Left ventricle myocardium inferior (tissue), 1 donor: ENCODE measurements at places on chromosomes 2 and 18.
A peak's percentile ranks its signal among the peaks of the same experiment; 100 is the strongest.

GRCh38 chr2:79000008-79000576 lies 25.4 kb upstream of the REG3G start:
- no peak for DNase-seq

DNA sequence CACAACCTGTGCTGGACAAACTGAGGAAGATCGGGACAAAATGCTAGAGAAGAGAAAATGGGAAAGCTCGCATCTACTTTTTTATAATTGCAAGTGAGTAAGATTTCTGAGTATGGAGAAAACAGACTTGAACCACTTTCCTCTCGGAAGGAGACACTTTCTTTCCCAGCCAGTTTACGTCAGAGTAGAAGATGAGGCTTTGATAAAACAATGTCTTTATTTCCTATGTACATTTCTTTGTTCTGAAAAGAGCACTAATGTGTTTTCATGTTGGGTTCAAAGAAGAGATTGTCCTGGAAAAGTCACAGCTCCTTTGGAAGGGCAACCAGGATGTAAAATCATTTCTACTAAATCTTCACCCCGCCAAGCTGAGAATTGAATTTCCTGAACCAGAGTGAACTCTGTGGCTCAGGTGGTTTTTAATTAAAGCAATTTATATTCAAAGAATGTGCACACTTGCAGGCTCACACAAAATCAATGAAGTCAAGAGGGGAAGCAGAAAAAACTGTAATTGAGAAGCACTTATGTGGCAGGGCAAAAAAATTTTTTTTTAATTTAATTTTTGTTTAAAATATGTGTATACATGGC lies 23.4 kb upstream of the ITGA6 start:
- DNase-seq = no peak

GRCh38 chr2:73982140-73982617 lies 2.5 kb upstream of the TET3 start:
- no peak for DNase-seq

DNA sequence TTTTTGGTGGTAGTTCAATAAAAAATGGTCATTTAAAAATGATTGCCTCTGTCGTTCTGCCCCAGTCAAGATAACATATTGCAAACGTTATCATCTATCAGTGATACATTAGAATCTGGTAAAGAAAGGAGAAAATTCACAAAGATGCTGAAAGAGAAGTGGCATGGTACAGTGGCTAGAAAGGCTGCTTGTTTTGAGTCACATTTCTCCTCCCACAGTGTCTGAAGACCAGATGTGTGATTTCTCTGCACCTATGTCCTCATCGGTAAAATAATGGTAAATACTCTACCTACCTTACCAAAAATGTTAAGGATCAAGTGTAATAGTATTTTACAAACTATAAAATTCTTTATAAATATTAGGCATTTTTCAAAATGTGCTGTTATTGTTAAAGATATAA lies 76.1 kb upstream of the NOSTRIN start:
- no peak for DNase-seq

DNA sequence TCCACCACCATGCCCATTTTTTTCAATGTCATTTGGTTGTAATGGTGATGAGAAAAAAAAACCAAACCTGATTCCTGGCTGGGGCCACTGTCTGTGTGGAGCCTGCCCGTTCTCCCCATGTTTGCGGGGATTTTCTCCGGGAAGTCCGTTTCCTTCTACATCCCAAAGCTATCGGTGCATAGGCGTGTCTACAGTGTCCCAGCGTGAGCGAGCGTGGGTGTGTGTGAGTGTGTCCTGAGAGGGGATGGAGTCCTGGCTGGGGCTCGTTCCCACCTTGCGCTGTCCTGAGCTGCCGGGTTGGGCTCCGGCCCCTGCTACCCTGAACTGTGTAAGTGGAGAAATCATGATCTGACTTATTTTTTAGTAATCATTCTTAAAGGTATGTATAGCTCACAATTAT lies 7.3 kb upstream of the ZAP70 start:
- no peak for DNase-seq

DNA sequence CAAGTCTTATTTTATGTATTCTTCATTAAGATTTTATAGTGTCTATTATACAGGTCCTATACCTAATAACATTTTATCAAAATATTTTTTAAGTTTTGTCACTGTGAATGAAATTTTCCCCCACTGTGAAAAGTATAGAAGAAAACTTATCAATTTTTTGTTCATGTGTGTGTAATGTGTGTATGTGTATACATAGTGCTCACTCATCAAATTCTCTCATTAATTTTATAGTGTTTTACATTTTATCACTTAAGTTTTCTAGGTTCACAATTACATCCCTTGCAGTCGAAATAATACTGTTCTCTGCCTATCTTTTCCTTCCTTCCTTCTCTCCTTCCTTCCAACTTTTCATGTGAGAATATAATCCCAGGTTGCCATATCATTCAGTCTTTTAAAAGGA lies 93.2 kb upstream of the FBXO11 start:
- no peak for DNase-seq

- no peak for DNase-seq
These were observed 337.3 kb downstream of the CBLN2 start for GRCh38 chr18:72206814-72207213.

- no peak for DNase-seq
These were observed 43.5 kb upstream of the FAHD2A start for GRCh38 chr2:95359031-95359430.

GRCh38 chr2:207601774-207602173 lies 23.4 kb downstream of the METTL21A start:
- DNase-seq = no peak

DNA sequence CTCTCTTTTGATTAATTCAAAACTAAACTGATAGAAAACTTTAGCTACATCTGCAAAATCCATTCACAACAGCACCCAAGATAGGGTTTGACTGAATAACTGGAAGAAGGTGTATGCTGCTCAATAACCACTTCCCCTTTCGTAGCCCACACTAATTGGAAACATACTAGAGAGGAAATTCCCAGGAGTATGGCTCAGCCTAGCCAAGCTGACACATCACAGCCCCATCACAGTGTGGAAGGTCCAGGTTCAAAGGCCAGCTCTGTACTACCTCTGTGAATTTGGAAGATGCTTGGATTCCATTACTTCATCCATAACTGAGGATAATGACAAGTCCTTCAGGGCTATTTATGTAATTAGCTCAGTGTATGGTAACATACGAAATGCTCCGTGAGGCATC lies 185.4 kb downstream of the FBXO15 start:
- DNase-seq = no peak

DNA sequence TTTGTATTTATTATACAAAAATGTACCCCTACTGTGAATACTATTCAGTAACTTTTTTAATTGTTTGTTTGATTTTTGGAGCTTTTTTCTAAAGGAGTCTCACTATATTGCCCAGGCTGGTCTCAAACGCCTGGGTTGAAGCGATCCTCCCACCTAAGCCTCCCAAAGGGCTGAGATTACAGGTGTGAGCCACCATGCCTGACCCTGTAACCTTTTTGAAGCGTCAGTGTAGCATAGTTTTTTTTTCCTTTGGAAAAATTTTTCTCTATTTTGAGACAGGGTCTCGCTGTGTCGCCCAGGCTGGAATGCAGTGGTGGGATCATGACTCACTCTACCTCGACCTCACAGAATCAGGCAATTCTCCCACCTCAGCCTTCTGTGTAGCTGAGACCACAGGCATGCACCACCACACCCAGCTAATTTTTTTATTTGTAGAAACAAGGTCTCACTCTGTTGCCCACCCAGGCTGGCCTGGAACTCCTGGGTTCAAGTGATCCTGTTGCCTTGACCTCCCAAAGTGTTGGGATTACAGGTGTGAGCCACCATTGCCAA lies 2.0 kb downstream of the GMCL1 start:
- no peak for DNase-seq

GRCh38 chr18:41693008-41693407 lies 262.0 kb upstream of the PIK3C3 start:
- DNase-seq = no peak

- DNase-seq = peak; percentile 5
These were observed 237.7 kb downstream of the HDAC4 start for GRCh38 chr2:239162976-239163687.

DNA sequence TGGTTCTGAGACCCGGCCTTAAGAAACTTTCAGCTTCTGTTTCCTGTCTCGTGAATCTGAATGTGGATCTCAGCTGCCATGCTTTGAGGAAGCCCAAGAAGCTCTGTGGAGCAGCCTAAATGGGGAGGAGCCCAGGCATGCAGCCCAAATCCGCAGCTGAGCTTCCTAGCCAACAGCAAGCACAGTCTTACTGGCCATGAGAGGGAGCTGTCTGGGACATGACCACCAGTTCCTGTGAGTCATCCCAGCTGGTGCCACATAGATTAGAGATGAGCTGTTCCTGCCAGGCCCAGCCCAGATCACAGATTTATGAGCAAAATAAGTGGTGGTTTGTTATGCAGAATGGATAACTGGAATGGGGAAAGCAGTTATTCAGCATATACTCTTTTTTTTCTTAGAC lies 224.4 kb upstream of the APCDD1 start:
- DNase-seq = no peak

DNA sequence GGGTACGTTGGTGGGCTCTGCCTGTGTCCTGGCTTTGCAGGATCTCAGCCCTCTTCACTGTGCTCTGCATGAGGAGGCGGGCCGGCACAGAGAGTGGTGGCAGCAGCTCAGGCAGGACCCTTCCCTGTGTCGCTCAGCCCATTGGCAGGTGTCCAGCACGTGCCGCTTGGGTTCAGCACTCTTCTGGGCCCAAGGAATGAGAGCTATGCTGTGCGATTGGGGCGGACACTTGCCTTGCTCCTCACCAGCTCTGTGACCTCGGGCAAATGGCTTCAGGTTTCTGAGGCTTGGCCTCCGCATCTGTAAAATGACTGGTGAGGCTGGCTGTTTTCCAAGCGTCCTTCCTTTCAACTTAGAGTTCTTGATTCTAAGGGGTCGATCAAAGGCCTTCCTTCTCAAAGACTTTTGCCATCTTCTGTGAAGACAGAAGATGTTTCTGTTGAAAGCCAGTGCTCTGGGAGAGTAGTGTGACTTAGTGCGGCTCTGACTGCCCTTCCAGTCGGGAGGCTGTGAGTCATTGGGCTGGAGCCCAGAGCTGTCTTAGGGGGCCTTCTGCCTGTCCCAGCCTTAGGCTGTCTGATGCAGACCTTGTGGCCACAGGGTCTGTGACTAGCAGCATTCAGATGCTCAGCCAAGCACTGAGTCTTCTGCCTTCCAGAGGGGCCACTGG lies 35.6 kb downstream of the GLI2 start:
- peak; percentile 51 for DNase-seq

DNA sequence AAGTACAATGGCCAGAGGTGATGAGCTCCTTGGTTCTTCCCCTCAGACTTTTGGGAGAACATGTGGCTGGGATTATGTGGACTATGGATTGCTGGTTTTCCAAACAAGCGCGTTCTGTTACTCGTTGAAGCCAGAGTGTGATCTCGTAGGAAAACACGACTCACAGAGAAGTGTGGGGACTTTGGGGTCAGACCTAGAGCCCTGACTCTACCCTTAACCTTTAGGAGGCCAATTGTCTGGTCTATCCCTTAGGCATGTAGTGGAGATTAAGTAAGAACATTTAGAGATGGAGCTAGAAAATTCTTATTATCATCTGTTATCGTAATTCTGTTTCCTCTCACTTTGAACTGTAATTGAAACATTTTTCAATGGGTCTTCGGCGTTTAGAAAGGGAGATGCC lies 35.8 kb downstream of the BCL2L11 start:
- no peak for DNase-seq

DNA sequence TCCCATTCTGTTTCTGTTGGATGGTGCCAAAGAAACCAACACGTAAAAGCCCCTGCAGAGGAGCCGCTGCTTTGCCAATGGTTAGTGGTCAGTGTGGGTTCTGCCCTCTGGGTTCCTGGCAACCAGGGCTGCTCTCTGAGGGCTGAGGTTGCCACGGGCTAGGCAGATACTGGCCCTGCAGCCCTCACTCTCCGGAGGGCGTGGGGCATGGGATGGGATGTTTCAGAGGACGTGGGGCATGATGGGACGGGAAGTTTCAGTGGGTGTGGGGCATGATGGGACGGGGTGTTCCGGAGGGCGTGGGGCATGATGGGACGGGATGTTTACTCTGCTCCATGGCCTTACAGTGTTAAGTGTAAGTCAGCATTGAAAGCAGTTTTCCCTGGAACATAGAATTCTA lies 34.2 kb downstream of the ADI1 start:
- no peak for DNase-seq

GRCh38 chr2:30796699-30797098 lies 10.5 kb downstream of the CAPN13 start:
- DNase-seq = no peak

DNA sequence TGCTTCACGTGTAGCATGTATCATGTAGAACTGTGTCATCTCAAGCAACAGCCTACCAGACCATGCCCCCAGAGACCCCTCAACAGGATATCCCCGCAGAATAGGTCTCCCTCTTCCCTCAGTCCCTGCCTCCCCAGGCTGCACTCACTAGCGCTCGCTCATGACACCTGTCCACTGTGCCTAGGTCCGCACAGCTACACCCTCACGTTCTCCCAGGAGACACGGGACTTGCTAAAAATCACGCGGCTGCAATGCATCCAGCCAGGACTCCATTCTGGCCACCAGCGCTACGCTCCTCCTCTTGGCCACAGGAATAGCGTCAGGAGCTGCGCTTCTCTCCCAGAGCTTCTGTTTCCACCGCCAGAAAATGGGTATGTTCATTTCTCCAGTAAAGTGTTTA lies 2.5 kb downstream of the PXDN start:
- DNase-seq = no peak

DNA sequence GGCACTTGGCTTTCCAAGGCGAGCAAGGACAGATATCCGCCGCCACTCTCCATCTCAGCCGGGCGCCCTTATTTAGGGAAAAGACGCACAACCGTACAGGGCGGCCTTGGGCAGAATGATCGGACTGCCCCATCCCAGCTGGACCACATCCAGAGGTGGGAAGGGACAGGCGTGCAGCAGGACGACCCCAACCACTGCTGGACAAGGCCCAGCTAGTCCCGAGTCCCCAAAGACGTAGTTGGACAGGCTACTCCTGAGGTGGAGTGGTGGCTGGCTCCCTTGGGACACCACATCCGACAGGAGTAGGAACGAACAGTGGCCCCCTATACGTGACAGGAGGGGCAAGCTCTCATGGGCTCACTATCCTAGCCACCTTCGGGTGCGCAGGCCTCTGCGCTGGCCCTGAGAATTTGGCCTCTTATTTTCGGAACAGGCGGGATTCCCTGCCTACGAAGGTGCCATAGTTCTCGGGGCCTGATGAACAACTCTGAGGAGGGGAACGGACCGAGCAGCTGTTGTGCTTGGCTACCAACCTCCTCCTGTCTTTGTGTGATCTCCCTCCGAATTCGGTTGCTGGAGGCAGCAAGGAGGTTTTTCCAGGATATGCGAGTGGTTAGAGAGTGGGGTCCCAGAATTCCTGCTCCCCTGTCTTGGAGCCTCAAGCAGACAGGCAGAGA lies 2.3 kb downstream of the FEV start:
- no peak for DNase-seq

GRCh38 chr2:208548700-208549099 lies 142.1 kb downstream of the PTH2R start:
- no peak for DNase-seq

- no peak for DNase-seq
These were observed 9.4 kb upstream of the CEP68 start for GRCh38 chr2:65046633-65047407.

- DNase-seq = no peak
These were observed 16.6 kb upstream of the CPS1 start for GRCh38 chr2:210539578-210540416.

- no peak for DNase-seq
These were observed 67.2 kb downstream of the AOX1 start for GRCh38 chr2:200653021-200653420.
